ENCODE measurements at places on chromosomes 4 and X.

GRCh38 chrX:47579537-47579936, 2.7 kb upstream of the TIMP1 start:
- DNase-seq = no peak

DNA sequence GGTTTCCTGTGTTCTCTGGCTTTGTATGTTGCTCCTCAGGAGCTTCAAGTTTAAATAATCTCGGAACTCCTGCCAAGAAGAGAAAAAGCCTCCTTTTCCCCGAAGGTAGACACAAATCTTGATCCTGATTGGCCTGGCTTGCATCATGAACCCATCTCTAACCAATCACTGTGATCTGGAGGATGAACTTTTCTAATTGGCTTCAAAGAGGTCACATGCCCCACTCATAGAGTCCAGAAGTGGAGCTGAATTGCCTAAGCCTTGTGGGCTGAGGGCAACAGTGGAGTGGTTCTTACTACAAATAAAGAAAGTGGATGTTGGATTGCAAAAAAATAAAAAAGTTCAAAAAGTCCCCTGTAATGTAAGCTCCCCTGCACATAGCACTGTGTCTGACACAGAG, 245.9 kb downstream of the MID1IP1 start:
- DNase-seq = no peak

DNA sequence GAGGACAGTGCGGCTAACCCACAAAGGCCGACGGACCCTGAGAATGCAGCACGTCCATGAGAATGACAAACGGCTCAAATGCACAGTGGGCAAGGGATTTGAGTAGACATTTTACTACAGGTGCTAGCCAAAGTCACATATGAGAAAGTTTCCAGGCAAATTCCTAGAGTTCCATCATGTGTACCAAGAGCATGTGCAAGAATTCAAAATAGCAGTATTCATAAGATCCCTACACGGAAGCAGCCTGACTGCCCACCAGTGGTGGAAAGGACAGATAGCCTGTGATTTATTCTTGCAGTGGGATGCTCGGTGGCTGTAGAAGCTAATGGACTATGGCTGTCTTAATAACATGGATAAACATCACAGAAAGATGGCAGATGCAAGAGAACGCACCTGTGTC, 68.0 kb downstream of the RGS12 start:
- no peak for DNase-seq

DNA sequence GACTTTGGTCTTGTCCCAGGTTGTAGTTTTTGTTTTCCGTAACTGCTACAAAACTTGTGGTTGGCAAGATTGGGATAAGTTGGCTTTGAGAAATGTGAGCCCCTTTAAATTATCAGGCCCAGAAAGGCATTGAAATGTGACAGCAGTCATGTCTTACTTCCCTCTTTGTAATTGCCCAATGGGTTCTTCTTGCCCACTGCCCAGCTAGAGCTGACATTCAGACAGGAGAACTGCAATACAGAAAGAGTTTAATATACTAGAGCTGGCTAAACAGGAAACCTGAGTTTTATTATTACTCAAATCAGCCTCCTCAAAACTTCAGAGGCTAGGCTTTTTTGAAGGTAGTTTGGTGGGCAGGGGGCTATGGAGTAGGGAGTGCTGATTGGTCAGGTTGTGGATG, 288.3 kb downstream of the ZNF674 start:
- DNase-seq = no peak

- DNase-seq = no peak
Measured at GRCh38 chr4:52199574-52200338, 148.7 kb downstream of the SPATA18 start.

GRCh38 chr4:97548943-97549583, 594.2 kb downstream of the STPG2 start:
- DNase-seq = no peak

- DNase-seq = no peak
Measured at GRCh38 chrX:150936556-150936955, 38.1 kb upstream of the CD99L2 start.

DNA sequence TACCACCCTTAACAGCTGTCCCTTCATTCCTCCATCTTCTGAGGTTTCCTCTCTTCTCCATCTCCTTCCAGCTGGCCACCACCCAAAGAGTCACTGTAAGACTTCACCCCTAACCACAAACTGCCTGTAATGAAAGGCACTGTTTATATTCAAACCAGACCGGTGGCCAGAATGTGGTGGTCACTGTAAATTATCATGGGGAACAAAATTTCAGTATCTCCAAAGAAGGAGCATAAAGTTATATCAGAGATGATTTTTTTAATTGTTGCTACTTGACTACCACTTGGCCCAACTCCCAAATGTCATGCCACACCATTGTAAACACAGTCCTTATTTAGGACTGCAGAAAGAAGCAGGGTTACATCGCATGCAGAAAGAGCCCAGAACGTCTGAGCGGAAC, 44.8 kb downstream of the SMARCA1 start:
- no peak for DNase-seq

DNA sequence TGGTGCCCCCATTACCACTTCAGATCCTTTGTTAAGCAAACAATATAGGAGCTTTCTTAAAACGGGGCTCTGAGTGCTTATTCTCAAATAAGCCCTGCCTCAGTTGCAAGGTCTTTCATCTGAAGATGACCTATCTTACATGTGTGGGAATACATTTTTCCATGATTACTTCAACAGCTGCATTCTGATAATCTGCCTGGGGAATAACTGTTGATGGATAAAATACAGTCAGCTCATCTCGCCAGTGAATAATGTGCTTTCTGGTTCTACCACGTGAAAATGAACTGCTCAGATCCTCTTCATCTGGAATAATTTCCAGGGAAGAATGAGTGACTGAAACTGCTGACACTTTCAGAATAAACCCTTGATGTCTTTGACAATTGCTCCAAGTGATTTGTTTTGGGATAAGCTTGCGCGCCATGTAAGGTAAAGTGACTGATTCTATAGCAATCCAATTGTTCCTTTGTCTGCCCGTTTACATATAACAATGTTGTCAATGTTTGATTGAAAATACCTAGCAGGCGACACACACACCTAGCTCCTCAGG, 161.3 kb downstream of the RTL9 start:
- no peak for DNase-seq

DNA sequence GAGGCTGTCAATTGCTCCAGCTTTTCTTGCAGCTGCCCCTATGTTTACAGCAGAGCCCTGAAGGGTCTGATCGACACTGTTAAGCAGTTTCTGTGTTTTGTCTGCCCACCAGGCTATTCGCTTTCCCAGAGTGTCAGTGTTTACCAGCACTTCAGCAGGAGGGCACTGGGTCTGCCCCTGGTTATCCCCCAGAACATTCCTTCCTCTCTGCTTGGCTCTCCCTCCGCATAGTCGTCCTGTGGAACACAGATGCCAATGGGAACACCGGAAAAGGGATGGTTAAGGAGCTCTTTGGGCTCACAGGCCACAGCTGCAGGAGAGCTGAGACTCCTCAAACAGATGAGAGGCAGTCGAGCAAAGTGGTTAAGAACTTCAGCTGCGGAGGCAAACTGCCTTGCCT, 71.3 kb upstream of the FBXW7 start:
- no peak for DNase-seq

DNA sequence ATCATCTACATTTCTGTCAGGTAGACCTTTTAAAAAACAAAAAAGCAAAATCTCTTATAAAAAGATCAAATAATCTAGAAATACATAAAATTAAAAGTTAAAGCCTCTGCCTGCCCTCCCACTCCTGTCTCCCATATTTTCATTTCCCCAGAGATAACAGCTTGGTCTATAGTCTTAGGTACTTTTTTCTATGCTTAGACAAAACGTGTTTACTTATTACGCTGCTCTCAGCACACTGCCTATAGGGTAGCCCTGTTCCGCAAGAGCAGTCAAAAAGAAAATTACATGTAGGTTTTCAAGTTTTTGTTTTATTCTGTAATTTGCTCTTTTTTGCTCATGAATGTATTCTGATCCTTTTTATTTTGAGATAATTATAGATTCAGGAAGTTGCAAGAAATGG, 73.3 kb downstream of the TAF1 start:
- no peak for DNase-seq

DNA sequence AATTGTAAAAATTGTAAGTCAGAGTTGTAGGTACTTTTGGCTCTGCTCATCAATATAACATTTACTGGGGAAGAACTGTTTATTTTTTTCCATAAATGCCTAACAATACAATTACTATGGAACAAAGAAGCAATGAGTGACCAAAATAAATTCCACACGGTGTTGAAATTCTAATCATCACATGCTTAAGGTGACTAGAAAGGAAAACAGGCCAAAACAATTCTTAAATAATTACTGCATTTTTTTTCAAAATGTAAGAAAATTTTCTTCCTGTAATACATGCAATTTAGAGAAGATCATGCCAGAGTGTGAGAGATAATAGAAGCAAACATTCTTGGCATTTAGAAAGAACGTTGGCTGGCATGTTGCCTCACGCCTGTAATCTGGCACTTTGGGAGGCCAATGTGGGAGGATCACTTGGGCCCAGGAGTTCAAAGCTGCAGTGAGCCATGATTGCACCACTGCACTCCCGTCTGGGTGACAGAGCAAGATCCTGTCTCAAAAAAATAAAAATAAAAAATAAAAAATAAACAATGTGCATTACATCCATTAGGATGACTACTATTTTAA, 22.5 kb downstream of the C4orf46 start:
- DNase-seq = no peak

DNA sequence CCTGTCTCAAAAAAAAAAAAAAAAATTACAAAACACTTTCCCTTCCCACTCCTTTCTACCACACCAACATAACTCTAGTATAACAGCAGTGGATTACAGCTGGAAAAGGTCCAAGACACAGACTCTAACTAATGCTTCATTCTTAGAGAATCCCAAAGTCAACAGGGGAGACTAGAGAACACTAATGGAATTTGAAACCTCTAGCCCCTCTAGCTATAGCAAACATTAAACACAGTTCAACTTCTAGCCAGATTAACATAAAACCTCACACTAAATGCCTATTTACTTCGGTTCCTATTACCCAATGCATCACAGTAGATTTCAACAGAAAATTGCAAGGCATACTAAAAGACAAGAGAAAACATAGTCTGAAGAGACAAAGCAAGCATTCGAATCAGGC, 10.5 kb upstream of the DHX15 start:
- no peak for DNase-seq

DNA sequence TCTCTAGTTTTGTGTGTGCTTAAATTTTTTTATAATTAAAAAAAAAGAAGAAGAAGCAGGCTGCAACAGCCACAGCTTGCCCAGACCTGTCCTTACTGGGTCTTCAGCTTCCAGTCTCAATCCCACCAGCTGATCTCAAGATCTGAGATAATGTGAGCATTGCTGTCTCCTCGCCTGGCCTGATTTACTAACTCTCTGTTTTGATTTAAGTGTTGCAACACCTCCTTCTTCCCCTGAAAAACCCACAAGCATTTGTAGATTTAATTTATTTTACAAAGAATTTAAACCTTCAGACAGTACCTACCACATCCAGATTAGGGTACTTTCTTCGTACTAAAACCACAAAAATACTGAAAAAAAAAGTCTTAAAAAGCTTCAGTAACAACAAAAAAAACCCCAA, 38.0 kb downstream of the FAM241A start:
- DNase-seq = no peak

GRCh38 chr4:98468709-98469108, 189.7 kb downstream of the TSPAN5 start:
- no peak for DNase-seq

DNA sequence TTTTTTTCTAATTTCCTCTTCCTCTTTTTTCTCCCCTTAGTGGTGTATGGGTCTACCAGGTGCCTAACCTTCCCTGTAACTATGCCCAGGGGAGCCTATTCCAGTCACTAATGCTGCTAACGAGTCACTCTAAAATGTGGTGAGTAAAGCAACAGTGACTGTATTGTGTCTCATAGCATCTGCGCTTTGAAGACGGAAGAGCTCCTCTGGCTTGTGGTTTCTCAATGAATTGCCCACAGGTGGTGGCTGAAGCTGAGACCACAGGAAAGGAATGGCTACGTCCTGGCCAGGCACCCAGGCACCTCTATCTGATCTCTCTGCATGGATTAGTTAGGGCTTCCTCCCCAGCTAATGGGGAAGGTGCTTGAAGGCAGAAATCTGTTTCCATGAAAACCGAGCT, 763.5 kb upstream of the FRG1 start:
- DNase-seq = no peak

GRCh38 chr4:24741910-24742309, 53.5 kb upstream of the SOD3 start:
- DNase-seq = no peak

GRCh38 chr4:118112117-118113046, 78.1 kb downstream of the NDST3 start:
- DNase-seq = no peak
